ENCODE measurements at places on chromosomes 7 and 10.

DNA sequence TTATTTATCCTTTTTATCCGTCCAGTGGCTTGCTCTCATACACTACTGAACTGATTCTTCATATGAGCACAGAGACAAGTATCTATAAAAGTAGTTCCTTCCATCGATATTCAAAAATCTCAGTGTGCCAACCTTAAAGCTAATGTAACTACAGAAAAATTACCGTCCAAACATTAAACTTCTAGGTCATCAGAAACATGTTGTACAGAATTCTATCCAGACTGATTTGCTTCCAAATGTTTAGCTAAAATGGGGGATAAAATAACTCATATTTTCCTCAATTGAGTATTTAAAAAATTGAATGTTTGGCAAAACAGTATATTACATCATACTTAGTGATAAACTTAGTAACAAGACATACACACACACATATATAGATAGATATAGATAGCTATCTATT lies 584.7 kb upstream of the SEMA3D start:
- DNase-seq: no peak

DNA sequence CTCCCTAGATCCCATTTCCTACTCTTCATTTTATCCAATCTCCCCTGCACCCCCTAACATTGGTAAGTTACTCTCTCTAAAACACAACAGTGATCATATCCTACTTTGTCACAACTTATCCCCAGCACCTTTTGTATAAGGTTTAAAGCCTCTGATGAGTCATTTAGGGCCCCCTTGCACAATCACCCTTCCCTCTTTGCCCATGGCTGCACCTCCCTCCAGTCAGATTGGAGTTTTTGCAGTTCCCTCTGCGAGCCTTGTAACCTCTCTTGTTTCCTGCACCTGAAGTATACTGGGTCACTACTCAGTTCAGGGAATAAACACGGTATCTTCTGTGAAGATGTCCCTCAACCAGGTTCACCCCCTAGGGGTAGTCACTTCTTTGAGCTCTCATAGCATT lies 55.9 kb upstream of the ADRB1 start:
- DNase-seq: no peak

DNA sequence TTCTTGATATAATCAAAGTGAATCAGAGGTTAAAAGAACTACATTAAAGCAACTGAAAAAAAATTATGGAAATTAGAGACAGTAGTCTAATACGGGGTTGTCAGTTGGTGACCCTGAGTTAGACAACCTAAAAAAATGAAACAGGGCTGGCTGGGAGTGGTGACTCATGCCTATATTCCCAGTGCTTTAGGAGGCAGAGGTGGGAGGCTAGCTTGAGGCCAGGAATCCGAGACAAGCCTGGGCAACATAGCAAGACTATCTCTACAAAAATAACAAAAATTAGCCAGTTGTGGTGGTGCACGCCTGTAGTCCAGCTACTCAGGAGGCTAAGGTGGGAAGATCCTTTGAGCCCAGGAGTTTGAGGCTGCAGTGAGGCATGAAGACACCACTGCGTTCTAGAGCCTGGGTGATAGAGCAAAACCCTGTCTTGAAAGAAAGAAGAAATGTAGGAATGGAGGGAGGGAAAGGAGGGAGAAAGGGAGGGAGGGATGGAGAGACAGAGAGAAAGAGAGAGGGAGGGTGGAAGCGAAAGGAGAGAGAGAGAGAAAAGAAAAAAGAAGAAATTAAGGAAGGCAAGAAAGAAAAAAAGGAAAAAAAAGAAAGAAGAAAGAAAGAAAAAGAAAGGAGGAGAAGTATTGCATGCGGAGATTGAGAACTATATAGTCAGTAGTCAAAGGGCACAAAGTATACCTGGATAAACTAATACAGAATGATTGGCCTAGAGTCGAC lies 166.1 kb downstream of the TPST1 start:
- DNase-seq: no peak

- DNase-seq: no peak
These were observed 34.5 kb downstream of the PPP2R2D start for GRCh38 chr10:131935260-131935659.

- no peak for DNase-seq
These were observed 89.9 kb downstream of the ZNF277 start for GRCh38 chr7:112296432-112296831.

GRCh38 chr7:4150731-4151130 lies 531.4 kb upstream of the FOXK1 start:
- DNase-seq: no peak

- no peak for DNase-seq
These were observed 34.9 kb downstream of the GBX1 start for GRCh38 chr7:151132461-151133205.

DNA sequence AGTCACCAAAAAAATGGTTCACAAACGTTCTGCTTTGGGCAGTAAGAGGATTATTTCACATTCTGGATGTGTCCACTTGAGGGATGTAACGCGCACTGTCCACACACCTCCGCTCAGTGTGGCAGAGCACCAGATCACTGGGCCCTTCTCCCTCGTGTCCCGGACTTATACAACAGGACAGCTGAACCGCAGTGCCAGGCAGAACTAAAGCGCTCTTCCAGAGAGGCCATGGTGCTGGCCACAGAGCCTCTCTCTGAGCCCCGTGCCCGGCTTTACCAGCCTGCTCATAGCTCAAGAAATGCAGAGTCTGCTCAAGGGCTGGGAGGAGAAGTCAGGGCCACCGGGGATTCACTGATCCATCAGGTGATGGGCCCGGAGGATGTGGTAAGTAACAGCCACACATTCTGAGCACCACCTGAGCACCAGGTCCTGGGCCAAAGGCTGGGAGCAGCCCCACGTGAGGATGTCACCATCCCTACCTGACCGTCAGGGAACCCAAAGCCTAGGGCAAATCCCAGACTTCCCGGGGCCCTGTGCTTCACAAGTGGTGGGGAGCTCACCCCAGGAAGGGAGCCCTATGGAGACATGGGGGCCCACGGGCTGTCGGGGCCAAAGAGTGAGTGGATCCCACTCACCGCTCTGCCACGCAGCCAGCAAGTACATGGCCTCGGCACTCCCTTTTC lies 74.9 kb downstream of the FAM53B start:
- DNase-seq: no peak

DNA sequence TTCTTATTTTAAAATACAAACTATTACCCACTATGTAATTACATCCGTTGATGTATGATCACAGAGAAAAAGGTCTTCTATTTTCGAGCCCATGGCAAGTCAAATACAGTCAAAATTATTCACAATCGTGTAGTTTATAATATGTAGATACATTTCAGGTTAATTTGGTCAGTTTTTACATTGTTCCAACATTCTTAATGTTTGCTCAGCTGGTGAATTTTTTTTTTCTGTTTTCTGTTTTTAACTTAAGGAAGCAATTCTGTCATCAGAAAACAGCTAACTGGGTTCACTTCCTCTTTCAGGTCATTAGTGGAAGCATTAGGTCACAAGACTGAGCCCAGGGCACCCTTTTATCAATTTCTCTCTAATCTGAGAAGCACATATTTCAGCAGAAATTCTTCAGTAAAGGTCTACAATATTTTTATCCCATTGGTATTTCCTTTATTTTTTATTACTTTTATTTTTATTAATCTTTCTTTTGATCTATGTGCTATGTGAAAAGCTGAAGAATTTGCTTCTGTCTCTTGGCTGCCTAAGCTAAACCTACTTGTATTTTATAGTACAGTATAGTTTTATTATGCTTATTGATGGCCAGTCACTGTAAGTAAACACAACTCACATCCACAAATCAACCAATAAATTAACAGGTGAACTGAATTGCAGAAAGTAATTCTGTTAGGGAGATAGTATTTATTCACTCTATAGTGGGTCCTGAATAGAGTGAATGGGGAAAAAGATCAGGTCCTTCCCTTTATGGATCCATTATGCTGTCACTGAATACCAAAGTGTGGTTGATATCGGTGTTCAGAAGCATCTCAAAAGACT lies 84.6 kb downstream of the ICA1 start:
- peak; percentile 89 for DNase-seq

GRCh38 chr10:126255313-126255712 lies 133.0 kb downstream of the ADAM12 start:
- no peak for DNase-seq
